Amniotic stem cell (primary cell): ENCODE measurements at places on chromosomes 11 and 22.

- DNase-seq = peak; percentile 56
These were observed 22.2 kb upstream of the CBX7 start for GRCh38 chr22:39174498-39175352.

DNA sequence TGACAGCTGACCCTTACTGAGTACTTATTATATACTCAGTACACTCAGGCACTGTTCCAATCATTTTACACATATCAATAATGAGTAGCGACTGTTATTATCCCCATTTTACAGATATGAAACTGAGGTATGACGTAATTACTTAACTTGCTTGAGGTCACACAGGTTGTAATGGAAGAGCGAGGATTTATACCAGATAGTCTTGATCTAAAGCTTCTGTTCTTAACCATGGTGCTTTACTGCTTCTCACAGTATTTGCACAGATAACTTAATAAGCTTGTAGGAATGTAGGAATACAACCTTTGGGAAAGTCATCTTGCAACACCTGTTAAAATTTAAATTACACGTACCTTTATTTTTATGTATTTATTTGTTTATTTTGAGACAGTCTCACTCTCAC lies 31.7 kb upstream of the TMEM135 start:
- no peak for DNase-seq

- DNase-seq = no peak
These were observed 737 bp downstream of the RBM4 start for GRCh38 chr11:66639066-66639813.

- DNase-seq = peak; percentile 12
These were observed 143.0 kb downstream of the TMEM135 start for GRCh38 chr11:87180742-87181141.
